ENCODE measurements at places on chromosomes 6 and 20. TPM values are rescaled to one million over a fixed set of nuclear protein-coding genes. Genes with fewer than 3 reads are reported as not detected.

The SLC35A1 gene
- polyA plus RNA-seq, result 16.4 TPM

The FOXQ1 gene
- polyA plus RNA-seq, result 0.08 TPM

The APMAP gene
- 47.5 TPM for polyA plus RNA-seq

- DNase-seq, result no peak
These were observed 9.5 kb downstream of the TXNDC5 start for GRCh38 chr6:7901056-7901455.

GRCh38 chr20:833450-834150 lies at the start of gene FAM110A:
FAM110A (plus strand) TSS chr20:833715; CDS start chr20:844805, 11,090 bp downstream.
- DNase-seq, result peak; percentile 95

- no peak for DNase-seq
These were observed 13.6 kb upstream of the MARCKS start for GRCh38 chr6:113843500-113844073.

GRCh38 chr20:59831024-59831915 lies 102.2 kb downstream of the SYCP2 start:
- DNase-seq, result no peak

DNA sequence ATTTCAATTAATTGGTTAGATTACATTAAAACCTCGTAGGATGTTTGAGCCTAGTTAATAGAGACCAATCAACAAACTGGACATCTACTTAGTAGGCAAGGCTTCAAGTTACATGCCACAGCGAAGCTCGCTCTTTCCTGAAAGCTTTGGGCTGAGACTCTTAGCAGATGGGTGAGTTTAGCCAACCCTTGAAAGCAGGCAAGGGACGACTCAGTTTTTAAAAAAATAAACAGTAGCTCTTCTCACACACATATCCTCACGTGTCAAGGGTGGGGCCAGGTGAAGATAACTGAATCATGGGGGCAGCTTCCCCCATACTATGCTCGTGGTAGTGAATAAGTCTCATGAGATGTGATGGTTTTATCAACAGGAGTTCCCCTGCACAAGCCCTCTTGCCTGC lies 775 bp downstream of the MTFR2 start:
- DNase-seq, result no peak

GRCh38 chr6:11475016-11475415 lies 62.5 kb upstream of the TMEM170B start:
- DNase-seq, result no peak

GRCh38 chr20:50426866-50427718 lies 83.1 kb upstream of the PTPN1 start:
- DNase-seq, result no peak

GRCh38 chr6:90463359-90463758 lies 123.5 kb downstream of the MAP3K7 start:
- DNase-seq, result no peak
